Kidney epithelial cell (primary cell): ENCODE measurements at places on chromosomes 12 and 14. TPM values are rescaled to one million over a fixed set of nuclear protein-coding genes. Genes with fewer than 3 reads are reported as not detected.

Gene CLEC7A
- 0.07 and 0.13 TPM in 2 replicates for total RNA-seq

Gene ANO2
- 0.48 and 1.5 TPM in 2 replicates for total RNA-seq

Gene FAM186B
- total RNA-seq = 0.14 and 0.21 TPM in 2 replicates

Gene PYGL
- total RNA-seq = 41.1 and 48.2 TPM in 2 replicates
